ENCODE measurements at places on chromosomes 6 and 20.

DNA sequence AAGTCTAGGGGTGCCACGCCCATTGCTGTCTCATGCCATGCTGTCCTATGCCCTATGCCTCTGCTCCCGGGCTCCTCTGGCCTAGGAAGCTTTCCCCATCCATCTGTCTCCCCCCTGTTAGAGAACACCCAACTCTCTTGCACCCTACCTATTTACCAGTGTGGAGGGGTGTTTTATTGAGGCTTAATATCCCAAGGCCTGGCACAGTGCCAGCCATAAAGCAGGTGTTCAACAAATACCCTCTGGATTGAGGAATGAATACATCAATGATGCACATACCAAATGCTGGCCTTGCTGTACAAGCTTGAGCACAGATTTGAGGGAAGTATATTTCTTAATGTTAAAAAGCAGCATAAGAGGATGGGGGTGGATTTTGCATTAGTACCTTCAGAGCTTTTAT is 38.3 kb downstream of the METTL24 start:
- DNase-seq, result no peak

DNA sequence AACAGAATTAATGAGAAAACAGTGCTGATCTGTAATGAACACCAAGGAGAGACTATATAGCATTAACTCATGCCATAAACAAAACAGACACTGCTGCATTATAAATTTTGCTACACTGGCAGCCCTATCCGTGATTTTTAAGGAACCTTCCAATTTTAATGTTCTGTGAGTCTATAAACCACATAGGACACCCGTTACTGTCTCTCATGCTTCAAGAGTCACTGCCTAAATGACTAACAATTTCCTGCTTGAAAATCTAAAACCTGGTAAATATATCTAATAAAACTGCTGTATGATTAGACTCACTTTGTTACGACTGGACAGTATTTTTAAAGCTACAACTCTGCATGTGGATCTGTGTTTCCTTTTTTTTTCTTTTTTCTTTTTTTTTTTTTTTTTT is 8.7 kb downstream of the CHD6 start:
- no peak for DNase-seq

- DNase-seq, result no peak
Measured at GRCh38 chr20:9137001-9137400, 68.1 kb downstream of the PLCB4 start.

GRCh38 chr6:159461998-159462397 is 231.0 kb downstream of the SOD2 start:
- DNase-seq, result no peak

GRCh38 chr6:111885373-111886027 is 12.2 kb upstream of the FYN start:
- DNase-seq, result no peak

Measured in spleen (tissue), 13 donors.